ENCODE measurements at places on chromosomes 6 and 20.

- DNase-seq, result no peak
Observed at GRCh38 chr20:57573894-57574293, 13.0 kb downstream of the PCK1 start.

DNA sequence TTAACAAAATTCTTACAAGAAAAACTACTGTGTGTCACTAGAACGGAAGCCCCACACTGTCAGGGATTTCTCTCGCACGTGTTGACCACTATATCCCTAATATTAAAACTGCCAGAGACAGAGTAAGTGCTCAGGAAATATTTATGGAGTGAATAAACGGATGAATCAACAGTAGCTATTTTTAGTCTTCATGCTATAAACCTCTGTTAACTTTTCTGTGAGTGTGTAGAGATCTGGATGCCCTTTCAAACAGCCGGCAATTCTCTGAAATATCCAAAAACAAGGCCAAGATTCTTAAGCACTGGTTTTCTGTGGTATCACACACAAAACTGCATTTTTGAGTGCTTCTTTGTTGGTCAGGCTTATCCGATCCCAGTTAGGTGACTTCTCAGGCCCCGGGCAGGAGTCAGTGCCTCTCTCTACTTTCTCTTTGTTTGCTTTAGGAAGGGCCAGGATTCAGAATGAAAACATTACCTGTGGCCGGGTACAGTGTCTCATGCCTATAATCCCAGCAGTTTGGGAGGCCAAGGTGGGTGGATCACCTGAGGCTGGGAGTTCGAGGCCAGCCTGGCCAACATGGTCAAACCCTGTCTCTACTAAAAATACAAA lies 15.7 kb downstream of the ATP9A start:
- DNase-seq, result no peak

GRCh38 chr20:17654649-17655285 lies 27.3 kb downstream of the RRBP1 start:
- no peak for DNase-seq

GRCh38 chr6:20554326-20554725 lies 20.1 kb downstream of the CDKAL1 start:
- no peak for DNase-seq

GRCh38 chr6:129508477-129509145 lies 201.4 kb downstream of the ARHGAP18 start:
- DNase-seq, result no peak

- no peak for DNase-seq
Observed at GRCh38 chr20:22861231-22861980, 173.7 kb upstream of the SSTR4 start.

DNA sequence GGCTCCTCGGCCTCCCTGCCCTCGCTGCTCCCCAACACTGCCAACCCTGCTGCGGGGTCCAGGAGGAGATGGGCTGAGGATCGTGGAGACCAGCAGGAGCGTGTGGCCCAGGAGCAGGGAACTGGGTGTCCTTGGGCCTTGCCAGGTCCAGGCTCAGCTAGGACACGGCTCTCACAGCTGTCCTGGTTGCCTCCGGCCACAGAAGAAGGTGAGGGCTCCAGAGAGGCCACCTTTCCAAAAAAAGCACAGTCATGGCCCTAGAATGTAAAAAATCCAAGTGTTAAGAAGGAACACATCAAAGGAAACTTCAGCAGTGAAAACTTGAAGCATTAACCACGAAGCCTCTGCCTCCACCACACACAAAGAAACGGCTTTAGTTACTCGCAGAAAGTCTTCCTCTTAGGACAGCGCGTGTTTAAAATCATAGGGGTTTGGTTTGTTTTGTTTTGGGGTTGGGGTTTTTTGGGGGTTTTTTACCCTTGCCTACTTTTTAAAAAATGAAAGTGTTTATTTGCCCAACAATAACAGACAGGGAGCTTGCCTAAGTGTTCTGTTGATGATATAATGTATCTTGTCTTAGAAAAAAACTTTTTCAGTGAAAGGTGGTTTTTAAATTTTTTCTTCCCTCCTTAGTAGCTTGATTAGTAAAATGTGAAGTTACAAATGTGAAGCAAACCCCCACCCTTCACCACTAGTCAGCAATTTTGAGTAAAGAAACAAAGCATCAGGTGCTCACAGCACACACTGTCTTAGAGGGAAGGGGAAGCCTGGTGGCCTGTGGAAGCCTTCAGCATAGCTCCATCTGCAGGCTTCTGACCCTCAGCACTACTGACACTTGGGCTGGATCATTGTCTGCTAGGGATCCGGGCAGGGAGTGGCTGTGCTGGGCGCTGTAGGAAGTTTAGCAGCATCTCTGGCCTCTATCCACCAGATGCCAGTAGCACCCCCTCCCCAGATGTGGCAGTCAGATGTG lies 60.0 kb downstream of the PTPN1 start:
- peak; percentile 30 for DNase-seq

DNA sequence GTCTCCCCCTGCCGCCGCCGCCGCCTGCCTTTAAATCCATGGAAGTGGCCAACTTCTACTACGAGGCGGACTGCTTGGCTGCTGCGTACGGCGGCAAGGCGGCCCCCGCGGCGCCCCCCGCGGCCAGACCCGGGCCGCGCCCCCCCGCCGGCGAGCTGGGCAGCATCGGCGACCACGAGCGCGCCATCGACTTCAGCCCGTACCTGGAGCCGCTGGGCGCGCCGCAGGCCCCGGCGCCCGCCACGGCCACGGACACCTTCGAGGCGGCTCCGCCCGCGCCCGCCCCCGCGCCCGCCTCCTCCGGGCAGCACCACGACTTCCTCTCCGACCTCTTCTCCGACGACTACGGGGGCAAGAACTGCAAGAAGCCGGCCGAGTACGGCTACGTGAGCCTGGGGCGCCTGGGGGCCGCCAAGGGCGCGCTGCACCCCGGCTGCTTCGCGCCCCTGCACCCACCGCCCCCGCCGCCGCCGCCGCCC lies 474 bp downstream of the CEBPB start:
- peak; percentile 66 for DNase-seq

Measured in stimulated activated naive CD4-positive, alpha-beta T cell treated with Interleukin-2 at 50 U/mL for 16 hours (primary cell).